ENCODE measurements at places on chromosomes 13 and 19.

DNA sequence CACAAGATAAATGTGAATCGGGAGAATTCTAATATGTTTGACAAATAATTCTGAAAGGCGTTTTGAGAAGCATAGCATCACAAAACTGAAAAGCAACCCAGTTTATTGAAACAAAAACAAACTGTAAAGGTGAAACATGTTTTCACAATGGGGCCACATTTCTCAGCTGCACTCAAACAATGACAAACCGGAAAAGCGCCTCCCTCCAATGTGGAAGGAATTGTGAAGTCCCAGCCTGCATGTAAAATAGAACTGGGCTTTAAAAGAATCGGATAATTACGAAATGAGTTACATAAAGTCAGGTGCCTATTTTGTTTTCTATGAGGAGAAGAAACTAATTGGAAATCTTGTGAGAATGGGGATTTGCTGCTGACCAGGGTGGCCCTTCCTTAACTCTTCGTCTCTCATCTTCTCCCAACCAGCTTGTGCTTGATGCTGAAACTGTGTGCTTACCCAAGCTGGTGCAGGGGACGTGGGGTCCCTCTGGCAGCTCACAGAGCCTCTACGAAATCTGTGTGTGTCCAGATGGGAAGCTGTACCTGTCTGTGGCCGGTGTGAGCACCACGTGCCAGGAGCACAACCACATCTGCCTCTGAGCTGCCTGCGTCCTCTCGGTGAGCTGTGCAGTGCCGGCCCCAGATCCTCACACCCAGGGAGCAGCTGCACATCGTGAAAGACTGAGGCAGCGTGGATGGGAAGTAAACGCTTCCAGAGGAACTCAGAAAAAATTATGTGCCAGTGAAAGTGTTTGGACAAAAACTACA is 109.4 kb downstream of the SACS start:
- DNase-seq, result no peak

DNA sequence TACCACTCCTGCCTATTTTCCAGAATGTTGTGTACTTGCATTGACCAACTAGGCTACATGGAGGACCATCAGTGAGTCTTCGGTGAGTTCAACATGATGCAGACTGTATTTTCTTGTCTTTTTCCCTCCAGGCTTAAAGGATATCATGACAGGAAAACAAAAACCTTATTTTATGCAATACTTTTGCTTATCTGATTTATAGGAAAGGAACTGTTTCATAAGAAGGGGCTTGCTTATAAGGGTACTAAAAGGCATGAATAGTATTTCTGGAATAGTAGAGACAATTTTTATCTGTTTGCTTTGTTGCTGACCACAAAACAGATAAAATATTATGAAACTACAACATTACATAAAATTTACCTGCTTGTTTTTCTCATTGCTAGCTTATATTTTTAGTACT is 374.7 kb downstream of the KLF5 start:
- no peak for DNase-seq

DNA sequence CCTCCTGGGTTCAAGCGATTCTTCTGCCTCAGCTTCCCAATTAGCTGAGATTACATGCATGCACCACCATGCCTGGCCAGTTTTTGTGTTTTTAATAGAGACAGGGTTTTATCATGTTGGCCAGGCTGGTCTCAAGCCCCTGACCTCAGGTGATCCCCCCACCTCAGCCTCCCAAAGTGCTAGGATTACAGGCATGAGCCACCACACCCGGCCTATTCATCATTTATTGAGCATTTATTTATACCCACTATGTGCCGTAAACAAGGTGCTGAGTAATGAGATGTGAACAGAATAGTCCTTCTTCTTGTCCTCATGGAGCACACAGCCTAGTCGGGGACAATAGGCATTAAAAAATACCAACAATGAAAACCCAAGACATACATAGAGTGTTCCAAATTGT is 25.6 kb downstream of the ACTN4 start:
- DNase-seq, result no peak

DNA sequence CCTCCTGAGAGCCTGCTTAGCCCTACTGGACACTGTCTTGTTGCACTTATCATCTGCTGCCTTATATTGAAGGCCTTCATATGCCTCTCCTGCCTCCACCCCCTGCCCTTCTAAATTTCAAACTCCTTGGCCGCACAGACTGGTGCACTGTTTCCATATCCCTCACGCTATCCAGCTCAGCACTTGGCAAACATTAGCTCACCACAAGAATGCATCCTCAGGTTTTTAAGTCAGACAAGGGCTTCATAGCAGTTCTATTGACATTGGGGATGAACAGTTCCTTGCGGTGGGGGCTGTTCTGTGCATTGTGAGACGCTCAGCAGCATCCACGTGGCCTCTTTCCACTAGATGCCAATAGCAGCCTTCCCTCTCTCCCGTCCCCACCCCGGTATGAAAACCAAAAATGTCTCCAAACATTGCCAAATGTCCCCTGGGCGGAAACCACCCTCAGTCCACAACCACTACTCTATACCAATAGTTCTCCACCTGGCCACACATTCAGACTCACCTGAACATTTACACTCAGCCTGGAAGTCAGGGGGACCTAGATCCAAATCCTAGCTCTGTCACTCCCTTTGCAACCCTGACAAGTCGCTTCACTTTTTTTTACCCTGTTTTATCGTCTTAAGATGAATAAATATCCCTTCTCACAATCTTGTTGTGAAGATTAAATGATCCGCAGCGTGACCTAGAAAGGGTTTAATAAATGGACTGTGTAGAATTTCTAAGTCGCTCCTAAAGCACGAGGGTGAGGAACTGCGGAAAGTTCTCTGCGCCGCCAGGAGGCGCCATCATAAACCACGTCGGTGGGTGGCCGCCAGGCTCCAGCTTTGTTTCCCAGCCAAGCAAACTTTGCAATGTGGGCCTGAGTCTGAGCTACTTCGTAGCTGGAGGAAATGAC is 3.6 kb upstream of the CEACAM3 start:
- DNase-seq, result no peak

DNA sequence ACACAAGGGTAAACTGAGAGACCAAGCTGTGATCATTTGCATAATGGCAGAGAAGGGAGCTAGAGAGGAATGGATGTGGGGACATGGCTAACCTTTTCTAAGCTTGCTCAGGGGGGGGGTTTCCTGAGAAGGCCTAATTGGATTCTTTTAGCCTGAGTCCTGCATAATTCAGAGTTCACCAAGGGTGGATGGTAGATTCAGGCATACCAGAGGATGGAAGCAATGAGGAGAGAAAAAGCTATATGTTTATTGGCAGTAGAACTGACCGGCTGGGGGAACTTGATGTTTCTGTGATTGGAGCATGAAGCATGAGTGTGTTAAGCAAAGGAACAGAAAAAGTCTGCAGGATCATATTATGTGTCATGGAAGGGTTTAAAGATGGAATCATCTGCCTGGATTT is 65.9 kb upstream of the KLF12 start:
- no peak for DNase-seq

Measured in HS-5 (cell line).